Coronary artery (tissue), 2 donors: ENCODE measurements at places on chromosomes 1 and 21.

DNA sequence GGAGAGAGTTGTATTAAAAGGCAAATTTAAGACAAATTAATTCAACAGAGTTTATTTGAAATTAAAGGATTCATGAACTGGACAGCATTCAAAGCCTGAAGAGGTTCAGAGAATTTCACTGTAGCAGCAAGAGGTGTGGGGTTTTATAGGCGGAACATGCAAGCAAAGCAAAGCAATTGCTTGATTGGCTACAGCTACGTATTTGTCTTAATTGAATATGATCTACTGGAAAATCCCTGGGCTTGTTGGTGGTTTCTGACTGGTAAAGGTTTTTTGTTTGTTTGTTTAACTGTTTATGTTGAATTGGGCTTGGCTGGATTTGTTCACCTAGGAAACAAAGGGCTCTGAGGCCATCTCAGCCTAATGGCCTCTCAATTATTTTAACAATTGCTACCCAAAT lies 61.5 kb downstream of the KCNK1 start:
- DNase-seq: no peak

DNA sequence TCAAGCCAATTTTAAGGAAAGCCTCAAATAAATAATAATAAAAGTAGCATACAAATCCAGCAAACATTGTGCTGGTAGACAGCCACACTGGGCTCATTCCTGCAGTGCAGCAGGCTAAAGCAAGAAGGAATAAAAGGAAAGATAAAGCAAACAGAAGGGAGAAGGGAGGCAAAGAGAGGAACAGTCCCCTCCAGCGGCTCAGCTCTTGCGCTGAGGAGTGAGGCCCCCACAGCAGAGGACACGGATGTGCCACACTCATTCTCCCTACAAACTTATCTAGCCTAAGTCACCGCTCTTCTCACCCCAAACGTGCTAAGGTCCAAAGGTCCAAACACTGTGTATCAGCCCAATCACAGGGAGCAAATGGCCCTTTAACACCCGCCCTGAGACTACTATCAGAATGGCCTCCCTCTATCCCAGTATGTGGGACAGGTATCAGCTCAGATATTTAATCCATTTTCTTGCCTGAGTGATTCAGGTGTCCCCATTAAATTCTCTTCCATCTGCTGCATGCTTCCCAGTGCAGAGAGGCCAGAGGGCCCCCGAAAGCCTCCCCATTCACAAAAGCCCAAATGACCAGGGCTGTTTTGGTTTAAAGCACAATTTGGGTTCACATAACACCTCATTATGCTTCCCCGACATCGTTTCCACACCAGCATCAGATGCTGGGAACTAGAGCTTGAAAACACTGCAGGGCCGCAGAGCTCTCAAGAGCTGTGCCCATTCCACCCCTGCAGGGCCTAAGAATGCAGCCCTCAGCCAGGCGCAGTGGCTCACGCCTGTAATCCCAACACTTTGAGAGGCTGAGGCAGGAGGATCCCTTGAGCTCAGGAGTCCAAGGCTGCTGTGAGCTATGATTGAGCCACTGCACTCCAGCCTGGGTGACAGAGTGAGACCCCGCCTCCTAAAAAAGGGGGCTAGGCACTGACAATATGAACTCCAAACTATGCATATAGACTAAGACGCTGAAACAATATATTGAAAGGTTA lies 17.8 kb downstream of the CAPZB start:
- DNase-seq: no peak

GRCh38 chr1:162204823-162205155 lies 135.3 kb downstream of the NOS1AP start:
- no peak for DNase-seq

GRCh38 chr1:18357622-18358230 lies 123.0 kb upstream of the KLHDC7A start:
- no peak for DNase-seq

- DNase-seq: no peak
Measured at GRCh38 chr1:27306892-27307761, 14.8 kb upstream of the TMEM222 start.

GRCh38 chr1:229781453-229781852 lies 155.4 kb downstream of the URB2 start:
- no peak for DNase-seq

- no peak for DNase-seq
Measured at GRCh38 chr21:44572959-44573583, 458 bp upstream of the KRTAP10-4 start.

- DNase-seq: no peak
Measured at GRCh38 chr1:234114648-234115307, 210.3 kb downstream of the SLC35F3 start.

GRCh38 chr1:24745711-24746413 lies 615 bp downstream of the CLIC4 start:
- peak; percentile 85 for DNase-seq

- no peak for DNase-seq
Measured at GRCh38 chr1:29343476-29343875, 107.2 kb downstream of the PTPRU start.

DNA sequence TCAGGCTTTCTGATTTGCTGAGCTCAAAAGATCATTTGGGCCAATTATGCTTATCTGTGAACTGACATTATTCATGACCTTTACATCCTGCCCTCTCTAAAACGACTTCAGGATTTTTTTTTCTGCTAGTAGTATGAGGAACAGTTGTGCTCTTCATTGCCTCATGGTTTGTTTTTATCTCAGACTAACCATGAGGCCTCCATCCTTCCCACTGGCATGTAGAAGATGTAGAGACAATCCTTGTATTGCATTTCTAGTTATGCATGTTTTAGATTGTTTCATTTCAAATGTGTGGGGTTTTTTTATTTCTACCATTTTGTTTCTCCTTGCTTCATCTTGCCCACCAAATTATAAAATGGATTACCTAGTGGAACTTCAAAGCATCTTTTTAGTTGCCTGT lies 82.8 kb upstream of the C1orf87 start:
- DNase-seq: no peak

DNA sequence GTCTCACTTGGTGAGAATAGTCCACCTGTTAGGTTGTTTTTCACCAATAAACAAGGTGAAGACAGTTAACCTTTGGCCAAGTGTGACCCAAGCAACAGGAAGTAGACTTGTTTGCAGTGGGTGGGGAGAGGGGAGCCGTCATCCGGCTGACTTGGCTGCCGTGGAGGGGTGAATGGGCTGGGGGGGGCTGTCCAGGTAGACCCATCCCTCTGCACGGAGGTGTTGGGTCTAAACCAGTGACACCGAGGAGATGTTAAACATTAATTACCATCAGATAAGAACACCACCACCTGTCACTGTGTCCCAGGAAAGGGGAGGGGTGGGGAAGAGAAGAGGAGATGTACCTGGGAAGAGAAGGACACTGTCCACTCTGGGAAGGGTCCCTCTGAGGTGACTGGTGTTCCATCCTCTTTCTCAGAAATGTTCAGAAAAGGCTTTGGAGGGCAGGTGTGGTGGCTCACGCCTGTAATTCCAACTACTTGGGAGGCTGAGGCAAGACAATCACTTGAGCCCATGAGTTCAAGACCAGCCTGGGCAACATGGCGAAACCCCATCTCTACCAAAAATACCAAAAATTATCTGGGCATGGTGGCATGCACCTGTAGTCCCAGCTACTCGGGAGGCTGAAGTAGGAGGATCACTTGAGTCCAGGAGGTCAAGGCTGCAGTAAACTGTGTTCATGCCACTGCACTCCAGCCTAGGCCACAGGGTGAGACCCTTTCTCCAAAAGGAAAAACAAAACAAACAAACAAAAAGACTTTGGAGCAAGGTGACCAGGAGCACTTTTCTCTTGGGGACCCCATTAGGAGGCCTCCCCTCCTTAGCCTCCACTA lies 6.7 kb upstream of the MYOM3 start:
- DNase-seq: no peak

GRCh38 chr1:30847358-30847972 lies 61.1 kb downstream of the SDC3 start:
- DNase-seq: peak; percentile 85

- DNase-seq: peak; percentile 87
Measured at GRCh38 chr1:115426231-115426771, 88.3 kb upstream of the NGF start.

GRCh38 chr1:15676010-15676409 lies 8.1 kb upstream of the PLEKHM2 start:
- DNase-seq: no peak
